ENCODE measurements at places on chromosomes 1 and 21. TPM values are rescaled to one million over a fixed set of nuclear protein-coding genes. Genes with fewer than 3 reads are reported as not detected.
A peak's percentile ranks its signal among the peaks of the same experiment; 100 is the strongest.

- H3K4me1 ChIP-seq = peaks cover 20% of the 10 kb centered on the region
- H3K27me3 ChIP-seq = peaks cover 4% of the 10 kb centered on the region
- H3K4me3 ChIP-seq = no peak overlapping the region
These were observed 10.6 kb downstream of the FCMR start for GRCh38 chr1:206911064-206911663.

GRCh38 chr1:232456714-232457113 is 173.2 kb downstream of the SIPA1L2 start:
- H3K27ac ChIP-seq = no peak overlapping the region
- DNase-seq = no peak
- no peaks in the 10 kb centered on the region for H3K36me3 ChIP-seq
- H3K4me3 ChIP-seq = no peak overlapping the region
- no peaks in the 10 kb centered on the region for H3K4me1 ChIP-seq
- H3K27me3 ChIP-seq = no peaks in the 10 kb centered on the region

- no peak overlapping the region for H3K4me3 ChIP-seq
- DNase-seq = no peak
- H3K4me1 ChIP-seq = no peaks in the 10 kb centered on the region
- H3K27ac ChIP-seq = no peak overlapping the region
- no peaks in the 10 kb centered on the region for H3K27me3 ChIP-seq
- H3K36me3 ChIP-seq = no peaks in the 10 kb centered on the region
These were observed 14.5 kb downstream of the PATJ start for GRCh38 chr1:61756773-61757172.

DNA sequence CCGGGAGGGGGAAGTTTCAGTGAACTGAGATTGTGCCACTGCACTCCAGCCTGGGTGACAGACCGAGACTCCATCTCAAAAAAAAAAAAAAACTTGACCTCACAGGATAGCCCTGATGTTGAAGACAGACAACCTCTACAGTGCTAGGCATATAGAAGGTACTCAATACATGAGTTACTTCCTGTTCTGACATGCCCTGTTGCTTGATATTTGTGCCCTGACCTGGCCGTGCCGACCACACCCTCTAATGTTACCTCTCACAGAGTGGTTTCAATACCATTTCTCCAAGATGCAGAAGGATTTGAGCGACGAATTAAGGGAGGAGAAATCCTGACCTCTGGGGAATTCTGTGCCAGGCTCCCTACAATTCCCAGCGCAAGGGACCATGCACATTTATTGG is 5.2 kb downstream of the PTAFR start:
- no peaks in the 10 kb centered on the region for H3K36me3 ChIP-seq
- no peak for DNase-seq
- no peak overlapping the region for H3K27ac ChIP-seq
- H3K27me3 ChIP-seq = no peaks in the 10 kb centered on the region
- H3K4me3 ChIP-seq = no peak overlapping the region

GRCh38 chr1:45619149-45619921 is 4.5 kb downstream of the CCDC17 start:
- no peak for DNase-seq
- no peak overlapping the region for H3K4me3 ChIP-seq
- no peaks in the 10 kb centered on the region for H3K27me3 ChIP-seq
- no peaks in the 10 kb centered on the region for H3K36me3 ChIP-seq

DNA sequence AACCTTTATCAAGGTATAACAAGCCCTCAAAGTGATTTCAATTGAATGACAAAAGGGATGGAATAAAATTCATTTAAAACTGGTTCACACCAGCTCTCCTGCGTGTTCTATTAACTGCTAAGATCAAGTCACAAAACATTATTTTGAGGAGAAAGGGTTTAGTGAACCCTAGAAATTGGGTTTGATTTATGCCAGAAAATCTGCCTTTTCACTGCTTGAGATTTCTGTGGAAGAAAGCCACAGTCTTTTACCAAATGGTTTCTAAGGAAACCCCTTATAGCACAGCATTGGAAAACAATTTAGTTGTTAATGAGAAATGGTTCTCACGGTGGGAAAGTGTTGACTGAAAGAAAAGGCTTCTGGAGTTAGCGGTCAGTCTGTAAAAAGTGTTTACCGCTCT is 43.6 kb upstream of the DPH5 start:
- no peak overlapping the region for H3K4me3 ChIP-seq
- no peak overlapping the region for H3K27ac ChIP-seq
- H3K36me3 ChIP-seq = no peaks in the 10 kb centered on the region
- no peak for DNase-seq
- H3K4me1 ChIP-seq = peaks cover 6% of the 10 kb centered on the region

GRCh38 chr1:33263890-33264504 is 7.7 kb downstream of the ZNF362 start:
- H3K36me3 ChIP-seq = no peaks in the 10 kb centered on the region
- no peak for DNase-seq
- H3K27ac ChIP-seq = no peak overlapping the region
- H3K4me3 ChIP-seq = no peak overlapping the region
- peaks cover 26% of the 10 kb centered on the region for H3K4me1 ChIP-seq
- no peaks in the 10 kb centered on the region for H3K27me3 ChIP-seq

DNA sequence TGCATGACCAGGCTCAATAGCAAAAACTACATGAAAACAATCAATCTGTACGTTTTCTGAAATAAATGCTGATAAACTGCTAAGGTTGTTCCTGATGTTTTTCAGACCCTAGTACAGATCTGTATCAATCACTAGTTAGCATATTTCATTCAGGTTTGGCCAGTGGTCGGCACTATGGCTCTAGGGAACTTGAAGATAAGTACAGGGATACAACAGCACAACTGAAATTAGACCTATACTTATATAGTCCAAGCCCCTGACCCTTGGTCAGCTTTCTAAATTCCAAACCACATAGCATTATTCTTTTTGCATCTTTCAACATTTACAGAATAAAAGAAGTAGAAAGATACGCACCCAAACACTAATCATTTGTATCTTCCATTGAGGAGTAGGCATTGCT is 142.7 kb downstream of the PLPPR4 start:
- no peaks in the 10 kb centered on the region for H3K27me3 ChIP-seq
- H3K4me1 ChIP-seq = no peaks in the 10 kb centered on the region
- H3K27ac ChIP-seq = no peak overlapping the region
- no peak for DNase-seq

- no peak for DNase-seq
- H3K36me3 ChIP-seq = no peaks in the 10 kb centered on the region
- peak overlapping the region; percentile 61 for H3K27ac ChIP-seq
- H3K27me3 ChIP-seq = no peaks in the 10 kb centered on the region
These were observed 479 bp downstream of the RGS16 start for GRCh38 chr1:182603646-182604174.

- no peaks in the 10 kb centered on the region for H3K27me3 ChIP-seq
- H3K4me1 ChIP-seq = no peaks in the 10 kb centered on the region
- H3K27ac ChIP-seq = no peak overlapping the region
- H3K4me3 ChIP-seq = no peak overlapping the region
- DNase-seq = no peak
- H3K36me3 ChIP-seq = no peaks in the 10 kb centered on the region
These were observed 1655.4 kb downstream of the BRINP3 start for GRCh38 chr1:188822248-188822647.

DNA sequence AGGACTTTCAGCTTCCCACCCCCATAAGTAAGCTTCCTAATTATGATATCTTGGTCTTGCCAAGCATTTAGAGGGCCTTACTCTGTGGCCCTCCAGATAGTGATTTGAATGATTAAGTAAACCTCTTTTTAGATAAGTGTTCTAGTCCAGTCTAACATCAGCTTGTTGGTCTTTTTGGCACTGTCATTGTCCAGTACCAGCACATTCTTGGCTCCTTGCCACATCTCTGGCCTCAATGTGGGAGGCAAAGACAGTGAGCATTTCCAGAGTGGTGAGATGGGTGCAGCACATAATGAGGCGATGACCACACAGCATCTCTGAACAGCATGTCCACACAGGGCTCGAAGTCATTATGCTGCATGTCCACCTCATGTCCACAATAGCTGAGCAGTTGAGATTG is 6.1 kb downstream of the CAPZA1 start:
- no peaks in the 10 kb centered on the region for H3K27me3 ChIP-seq
- H3K4me1 ChIP-seq = peaks cover 41% of the 10 kb centered on the region
- H3K4me3 ChIP-seq = no peak overlapping the region
- no peaks in the 10 kb centered on the region for H3K36me3 ChIP-seq
- peak overlapping the region; percentile 3 for H3K27ac ChIP-seq
- DNase-seq = no peak

- no peak overlapping the region for H3K27ac ChIP-seq
- no peak overlapping the region for H3K4me3 ChIP-seq
- no peaks in the 10 kb centered on the region for H3K4me1 ChIP-seq
- no peaks in the 10 kb centered on the region for H3K36me3 ChIP-seq
- no peaks in the 10 kb centered on the region for H3K27me3 ChIP-seq
These were observed 840.0 kb upstream of the B3GALT2 start for GRCh38 chr1:194026422-194026821.

DNA sequence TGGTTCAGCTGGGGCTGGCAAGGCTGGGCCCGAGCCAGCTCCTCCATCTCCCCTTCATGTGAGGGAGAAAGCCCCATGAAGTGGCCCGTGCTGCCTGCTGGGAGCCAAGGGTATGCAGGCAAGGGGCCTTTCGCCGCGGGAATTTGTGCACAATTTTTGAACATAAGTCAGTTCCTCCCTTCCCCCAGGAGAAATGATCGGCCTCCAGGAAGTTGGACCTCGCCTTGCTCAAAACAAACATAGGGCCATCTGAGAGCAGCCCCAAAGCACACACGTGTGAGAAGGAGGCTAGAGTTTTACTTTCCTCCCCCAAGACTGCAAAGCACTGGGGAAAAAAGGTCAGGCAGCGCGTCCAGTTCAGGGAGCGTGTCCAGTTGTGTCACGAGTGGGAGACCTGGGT is 64.7 kb downstream of the PRDM16 start:
- H3K27me3 ChIP-seq = no peaks in the 10 kb centered on the region
- H3K4me3 ChIP-seq = no peak overlapping the region
- no peaks in the 10 kb centered on the region for H3K4me1 ChIP-seq
- H3K27ac ChIP-seq = no peak overlapping the region
- no peak for DNase-seq

DNA sequence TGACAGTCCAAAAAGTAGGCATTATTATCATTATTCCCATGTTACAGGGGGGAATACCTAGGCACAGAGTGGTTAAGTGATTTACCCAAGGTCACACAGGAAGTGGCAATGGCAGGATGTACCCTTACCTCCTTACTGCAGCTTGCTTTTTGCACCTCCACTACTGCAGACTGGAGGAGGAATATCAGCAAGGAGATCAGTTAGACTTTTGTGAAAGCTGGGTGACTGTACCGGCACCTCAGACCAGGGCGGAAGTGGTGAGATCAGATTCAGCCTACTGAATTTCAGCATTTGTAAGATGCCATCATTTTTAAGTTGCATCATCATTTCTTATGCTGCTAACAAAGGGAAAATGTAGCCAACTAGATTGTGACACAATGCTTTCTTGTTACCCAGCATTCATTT is 4.5 kb downstream of the ADARB1 start:
- no peaks in the 10 kb centered on the region for H3K27me3 ChIP-seq
- H3K4me1 ChIP-seq = peaks cover 23% of the 10 kb centered on the region
- no peak overlapping the region for H3K27ac ChIP-seq
- no peak overlapping the region for H3K4me3 ChIP-seq
- no peaks in the 10 kb centered on the region for H3K36me3 ChIP-seq

GRCh38 chr21:28832013-28832714 is 160.5 kb downstream of the LTN1 start:
- H3K4me3 ChIP-seq = no peak overlapping the region
- DNase-seq = no peak
- no peak overlapping the region for H3K27ac ChIP-seq
- H3K27me3 ChIP-seq = no peaks in the 10 kb centered on the region

NBPF6 gene
- not detected for total RNA-seq

FNDC10 gene
- total RNA-seq = 0.20 TPM

PHF13 gene
- total RNA-seq = 8.5 TPM

SLC37A1 gene
- 8.3 TPM for total RNA-seq

Data from gastrocnemius medialis (tissue), 4 donors.